ENCODE measurements at places on chromosomes 12 and 14.

DNA sequence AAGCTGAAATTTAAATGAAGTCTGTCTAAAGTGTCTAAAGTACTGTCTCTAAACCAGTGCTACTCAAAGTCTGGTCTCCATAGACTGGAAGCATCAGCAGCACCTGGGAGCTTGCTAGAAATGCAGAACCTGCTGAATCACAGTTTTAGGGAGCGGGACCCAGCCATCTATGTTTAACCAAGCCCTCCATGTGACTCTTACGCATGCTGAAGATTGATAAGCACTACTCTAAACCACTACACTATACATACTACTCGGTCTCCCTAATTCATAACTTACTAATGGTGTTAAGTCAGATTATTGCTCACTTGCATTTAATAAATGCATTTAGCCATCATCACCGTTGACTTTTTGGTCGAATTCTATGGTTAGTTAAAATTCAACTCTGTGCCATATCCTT lies 88.8 kb downstream of the SLC25A21 start:
- DNase-seq: no peak

DNA sequence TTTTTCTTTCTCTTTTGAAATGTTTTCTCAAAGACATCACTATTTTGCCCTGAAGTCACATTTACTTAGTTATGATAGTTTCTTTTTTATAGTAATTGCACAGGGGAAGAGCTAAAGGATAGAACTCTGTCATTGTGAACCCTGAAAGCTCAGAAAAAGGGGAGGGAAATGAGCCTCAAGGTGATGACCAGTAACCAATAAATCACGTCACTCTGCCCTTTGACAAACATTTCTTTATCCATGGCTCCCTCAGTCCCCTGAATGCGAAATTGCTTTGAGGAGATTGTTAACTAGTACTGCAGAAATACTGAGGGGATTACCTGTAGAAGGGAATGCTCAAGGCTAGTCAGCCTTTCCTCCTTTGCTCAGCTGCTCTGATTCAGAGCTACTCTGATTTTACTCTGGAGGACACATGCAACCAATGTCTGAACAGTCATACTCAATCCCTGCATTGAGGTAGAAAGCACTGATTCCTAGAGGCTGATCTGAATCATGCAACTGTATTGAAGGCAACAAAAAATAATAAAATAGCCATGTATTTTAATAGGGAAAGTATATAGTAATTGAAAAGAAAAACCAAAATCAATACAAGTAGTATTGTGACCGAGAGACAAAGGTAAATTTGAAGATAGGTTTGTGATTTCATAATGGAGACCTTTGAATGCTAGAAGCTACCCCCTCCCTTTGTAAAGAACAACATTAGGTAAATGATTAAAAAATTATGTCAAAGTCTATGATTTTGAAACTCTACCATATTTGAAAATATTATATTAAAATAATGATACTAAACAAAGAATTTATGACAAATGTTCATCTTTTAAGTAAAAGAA lies 24.7 kb downstream of the SLCO1B1 start:
- no peak for DNase-seq

GRCh38 chr12:45681465-45681864 lies 48.0 kb upstream of the ARID2 start:
- no peak for DNase-seq

- DNase-seq: no peak
Measured at GRCh38 chr12:89877136-89877535, 168.5 kb upstream of the ATP2B1 start.

DNA sequence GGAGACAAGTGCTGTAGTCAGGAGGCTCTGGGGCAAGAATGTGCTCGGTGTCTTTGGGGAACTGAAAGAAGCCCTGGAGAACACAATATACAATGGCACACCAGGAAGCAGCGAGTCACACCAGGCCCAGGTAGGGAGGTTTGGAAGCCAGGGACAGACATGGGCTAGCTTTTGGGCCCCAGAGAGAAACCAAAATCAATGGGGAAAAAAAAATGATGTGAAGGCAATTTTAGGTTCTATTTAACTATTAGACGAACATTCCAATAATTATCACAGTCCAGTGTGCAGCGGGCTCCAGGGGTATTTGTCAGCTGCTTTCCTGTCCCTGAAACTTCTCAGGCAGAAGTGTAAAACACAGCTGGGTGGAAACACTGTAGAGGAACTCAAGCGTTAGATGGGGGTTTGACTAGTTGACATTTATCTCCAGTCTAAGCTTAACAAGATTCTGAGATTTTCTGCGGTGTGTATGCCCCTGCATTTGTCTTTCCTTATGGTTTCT lies 21.8 kb upstream of the EGLN3 start:
- no peak for DNase-seq

DNA sequence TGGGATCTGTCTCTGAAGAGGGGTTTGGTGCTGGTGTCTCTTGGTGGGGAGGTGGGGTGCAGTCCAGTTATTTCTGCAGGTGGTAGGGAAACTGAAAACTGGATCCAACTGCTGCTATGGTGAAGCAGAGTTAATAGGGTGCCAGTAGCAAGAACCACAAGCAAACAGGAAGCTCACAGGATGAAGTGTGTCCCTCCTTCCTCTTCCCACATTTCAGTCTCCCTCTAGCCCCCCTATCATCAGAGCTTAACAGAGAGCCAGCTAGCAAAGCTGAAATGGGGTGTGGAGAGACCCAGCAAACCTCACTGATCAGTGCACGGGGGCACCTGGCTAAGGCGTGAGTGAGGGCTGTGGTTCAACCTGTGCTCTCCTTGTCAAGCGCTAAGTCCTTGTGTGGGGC lies 69.1 kb upstream of the C12orf71 start:
- DNase-seq: no peak

GRCh38 chr12:14216405-14217294 lies 148.8 kb upstream of the ATF7IP start:
- DNase-seq: no peak

DNA sequence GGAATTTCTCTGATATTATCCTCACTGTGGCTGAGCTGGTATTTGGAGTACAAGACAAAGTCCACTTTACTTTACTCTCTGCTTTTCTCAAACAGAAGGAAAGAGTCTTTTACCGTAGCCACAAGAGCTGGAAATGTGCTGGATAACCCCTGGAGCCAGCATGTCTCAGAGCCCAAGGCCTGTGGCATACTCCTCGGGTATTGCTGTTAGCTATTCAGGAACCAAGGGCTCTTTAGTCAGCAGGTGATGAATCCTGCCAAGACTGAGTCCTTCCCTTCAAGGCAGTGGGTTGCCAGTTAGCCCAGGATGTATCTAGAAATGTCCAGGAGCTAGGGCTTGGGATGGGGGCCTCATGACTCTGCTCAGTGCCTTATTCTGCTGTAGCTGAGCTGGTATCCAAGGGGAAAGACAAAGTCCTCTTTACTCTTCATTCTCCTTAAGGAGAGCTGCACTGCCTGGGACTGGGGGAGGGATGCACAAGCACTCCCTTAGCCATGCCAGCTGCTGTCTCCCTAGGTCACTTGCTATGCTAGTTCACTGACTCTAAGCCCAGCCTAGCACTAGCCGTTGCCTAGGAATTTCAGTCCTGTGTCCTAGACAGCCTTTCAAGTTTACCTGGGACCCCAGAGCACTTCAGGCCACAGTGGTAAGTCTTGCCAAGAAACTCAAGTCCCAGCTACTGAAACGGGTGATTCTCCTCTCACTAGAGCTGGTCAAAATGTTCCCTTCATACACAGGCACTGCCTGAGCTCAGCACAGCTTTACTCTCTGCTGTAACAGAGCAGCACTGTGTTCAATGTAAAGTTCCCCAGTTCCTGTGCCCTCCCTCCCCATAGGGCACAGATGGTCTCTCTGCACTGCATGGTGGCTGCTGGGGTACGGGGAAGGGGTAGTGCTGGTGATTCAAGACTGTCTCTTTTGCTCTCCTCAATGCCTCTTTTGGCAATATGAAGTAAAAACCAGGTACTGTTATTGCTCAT lies 136.4 kb downstream of the SLC35F4 start:
- no peak for DNase-seq

GRCh38 chr12:41271489-41271888 lies 83.4 kb downstream of the PDZRN4 start:
- DNase-seq: no peak

DNA sequence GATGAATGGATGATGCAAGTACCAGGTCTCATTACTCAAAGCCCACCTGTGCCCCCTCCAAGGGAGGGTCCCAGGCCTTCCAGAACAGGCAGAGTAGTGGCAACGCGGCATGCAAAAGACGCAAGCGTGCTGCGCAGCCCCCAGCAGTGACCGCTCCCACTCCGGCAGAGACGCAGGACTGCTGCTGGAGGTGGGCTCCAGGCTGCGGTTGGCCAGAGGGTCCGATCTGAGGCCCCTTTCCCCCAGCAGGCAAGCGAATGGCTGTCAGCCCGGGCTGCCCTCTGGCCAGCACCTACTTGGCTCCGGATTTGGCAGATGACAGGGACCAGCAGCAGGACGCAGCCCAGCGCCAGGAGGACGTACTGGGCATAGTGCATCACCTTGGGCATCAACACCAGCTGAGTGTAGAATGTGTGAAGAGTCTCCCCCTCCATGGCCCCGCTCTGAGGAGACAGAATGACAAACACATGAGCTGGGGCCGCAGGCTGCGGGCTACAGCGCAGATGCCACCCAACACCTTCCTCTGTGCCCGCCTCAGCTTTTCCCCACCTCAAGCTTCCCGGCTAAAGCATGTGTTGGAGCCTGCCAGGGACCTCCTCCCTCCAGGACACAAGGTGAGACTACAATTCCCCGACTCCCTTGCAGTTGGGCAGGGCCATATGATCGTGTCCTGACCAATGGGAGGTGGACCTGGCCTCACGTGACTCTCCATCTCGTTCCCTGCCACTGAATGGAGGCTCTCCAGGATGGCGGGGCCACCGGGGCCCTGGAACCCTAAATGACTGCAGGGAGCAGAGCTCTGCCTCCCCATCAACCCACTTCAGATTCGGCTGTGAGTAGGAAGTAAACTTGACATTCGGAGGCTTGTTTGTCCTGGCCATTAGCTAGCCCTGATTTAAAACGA lies 77.4 kb downstream of the SCARB1 start:
- no peak for DNase-seq

- DNase-seq: no peak
Measured at GRCh38 chr12:54882079-54882478, 27.8 kb downstream of the MUCL1 start.

DNA sequence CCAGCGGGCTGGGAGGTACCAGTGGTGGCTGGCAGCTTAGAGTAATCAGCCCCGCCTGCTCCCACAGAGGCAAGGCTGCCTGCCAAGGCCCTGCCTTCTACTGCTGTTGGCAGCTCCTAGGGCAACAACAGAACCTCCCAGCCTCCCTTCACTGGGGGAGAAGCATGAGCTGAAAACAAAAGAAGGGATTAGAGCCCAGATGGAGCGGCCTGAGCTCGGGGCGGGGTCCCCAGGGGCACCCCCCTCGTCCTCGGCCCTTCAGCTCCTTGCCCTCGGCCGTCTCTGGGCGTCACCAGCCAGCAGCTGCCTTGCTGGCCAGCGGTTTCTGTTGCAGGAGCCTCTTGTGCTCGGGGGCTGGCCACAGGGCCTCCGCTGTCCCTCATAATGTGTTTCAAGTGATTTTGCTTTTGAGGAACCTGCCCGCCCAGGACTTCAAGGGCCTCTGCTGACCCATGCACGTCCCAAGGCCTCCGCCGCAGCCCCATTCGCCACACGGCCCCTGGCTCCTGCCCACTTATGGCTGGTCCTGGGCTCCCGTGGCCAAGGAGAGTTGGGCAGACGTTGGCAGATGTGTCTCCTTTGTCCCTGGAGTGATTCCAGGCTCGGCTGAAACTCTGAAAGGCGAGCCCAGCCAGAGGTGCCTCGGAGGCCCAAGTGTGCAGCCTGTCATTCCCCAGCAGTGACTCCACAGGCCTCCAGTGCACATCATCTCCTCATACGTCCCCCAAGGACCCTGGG lies 49.7 kb downstream of the PSMA6 start:
- no peak for DNase-seq

DNA sequence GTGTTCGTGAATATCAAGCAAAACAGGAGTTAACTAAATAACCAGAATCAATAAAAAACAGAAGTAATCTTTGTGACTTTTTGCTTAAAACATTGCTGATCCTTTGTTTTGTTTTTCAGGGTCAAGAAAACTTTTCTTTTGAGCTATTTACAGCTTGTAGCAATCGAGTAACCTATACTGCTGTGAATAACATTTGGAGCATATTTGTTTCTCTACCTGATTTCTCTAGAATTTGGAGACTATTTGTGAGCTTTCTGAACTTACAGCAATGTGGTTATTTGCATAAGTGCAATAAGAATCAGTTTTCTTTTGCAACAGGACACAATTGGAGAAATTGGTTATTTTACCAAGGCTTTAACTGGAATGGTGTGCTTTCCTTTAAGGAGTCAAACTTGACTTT lies 7.3 kb upstream of the ETNK1 start:
- DNase-seq: no peak

GRCh38 chr12:55818140-55818728 lies 393 bp downstream of the ORMDL2 start:
- no peak for DNase-seq

DNA sequence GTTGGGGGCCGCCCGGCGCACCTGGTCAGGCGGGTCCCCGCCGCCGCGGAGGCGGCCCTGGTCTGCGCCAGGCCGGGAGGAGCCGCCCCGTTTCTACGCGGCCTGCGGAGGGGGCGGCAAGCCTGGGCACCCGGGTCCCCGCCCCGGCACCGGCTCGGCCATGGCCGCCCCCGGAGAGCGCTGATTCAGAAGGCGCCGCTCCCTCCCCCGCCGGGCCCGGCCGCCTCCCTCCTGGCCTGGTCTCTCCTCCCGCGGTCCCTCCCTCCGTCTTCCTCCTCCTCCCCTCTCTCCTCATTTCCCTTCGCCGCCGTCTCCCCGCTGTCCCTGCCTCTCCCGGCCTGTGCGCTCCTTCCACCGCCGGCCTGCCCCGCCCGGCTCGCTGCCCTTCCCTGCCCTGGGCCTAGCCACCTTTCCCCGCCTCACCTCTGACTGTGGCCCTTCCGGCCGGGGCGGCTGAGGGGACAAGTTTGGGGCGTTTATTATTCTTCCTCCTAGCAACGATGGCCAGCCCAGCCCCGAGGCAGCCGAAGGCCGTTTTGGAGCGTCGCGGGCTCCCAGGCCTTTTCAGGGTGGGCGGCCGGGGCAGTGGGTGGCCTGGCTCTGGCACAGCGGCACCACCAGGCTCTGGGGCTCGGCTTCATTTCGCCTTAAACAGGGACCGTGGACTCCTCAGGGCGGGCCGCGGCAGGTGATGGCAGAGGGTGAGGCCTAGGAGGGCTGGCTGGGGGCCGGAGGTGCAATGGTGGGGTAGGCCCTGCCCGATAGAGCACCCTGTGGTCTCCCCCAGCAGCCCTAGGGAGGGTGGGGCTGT lies 768 bp downstream of the CEP170B start:
- DNase-seq: peak; percentile 20

DNA sequence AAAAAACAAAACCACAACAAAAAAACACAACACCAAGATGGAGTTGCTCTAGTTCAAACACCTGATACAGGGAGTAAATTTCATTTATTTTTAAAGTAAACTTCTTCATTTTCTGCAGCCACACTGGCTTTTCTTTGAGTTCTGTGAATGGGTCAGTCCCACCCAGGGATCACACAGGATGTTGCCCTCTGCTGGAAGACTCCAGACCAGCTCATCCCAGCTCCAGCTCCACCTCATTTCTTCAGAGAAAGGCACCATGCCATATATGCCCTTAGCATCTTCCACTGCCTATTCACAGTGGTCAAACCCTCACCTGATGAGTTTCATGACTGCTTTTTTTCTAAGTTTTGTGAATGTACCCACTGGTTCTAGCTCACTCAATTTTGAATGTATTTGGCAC lies 8.0 kb downstream of the GLIPR1 start:
- peak; percentile 16 for DNase-seq

- no peak for DNase-seq
Measured at GRCh38 chr12:82970614-82971013, 283.9 kb downstream of the TMTC2 start.

- no peak for DNase-seq
Measured at GRCh38 chr12:38175538-38175937, 141.0 kb upstream of the ALG10B start.

All from SK-N-DZ (cell line).